ENCODE measurements at places on chromosomes 2 and 18.

- DNase-seq: no peak
Measured at GRCh38 chr2:86768189-86768949, 22.3 kb downstream of the CD8A start.

- DNase-seq: no peak
Measured at GRCh38 chr2:48228345-48228684, 301.6 kb upstream of the STON1 start.

DNA sequence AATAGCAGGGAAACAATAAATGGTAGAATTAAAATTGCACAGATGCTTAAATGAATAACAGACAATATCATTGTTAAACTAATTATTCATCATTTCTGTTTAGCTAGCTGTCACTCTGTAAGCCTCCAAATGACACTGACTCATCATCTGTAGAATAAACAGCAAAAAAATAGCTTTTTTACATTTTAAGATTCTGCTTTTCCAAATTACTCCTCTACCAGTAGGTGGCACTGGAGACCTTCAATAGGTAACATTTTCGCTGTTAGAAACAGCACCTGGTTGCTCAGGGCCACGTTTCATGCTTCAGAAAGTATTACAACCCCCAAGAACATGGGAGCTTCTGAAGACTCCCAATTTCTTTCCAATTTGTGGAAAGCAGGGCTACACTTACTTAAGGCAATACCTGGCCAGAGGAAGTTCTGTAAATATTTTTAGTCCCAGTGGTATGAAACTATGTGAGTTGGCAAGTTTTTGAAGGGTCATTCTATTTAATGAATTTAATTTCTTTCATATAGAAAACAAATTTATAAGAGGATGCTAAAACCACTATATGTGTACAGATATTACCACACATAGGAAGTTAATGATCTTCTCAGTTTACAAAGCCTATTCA, 45.4 kb downstream of the TTN start:
- peak; percentile 70 for DNase-seq

DNA sequence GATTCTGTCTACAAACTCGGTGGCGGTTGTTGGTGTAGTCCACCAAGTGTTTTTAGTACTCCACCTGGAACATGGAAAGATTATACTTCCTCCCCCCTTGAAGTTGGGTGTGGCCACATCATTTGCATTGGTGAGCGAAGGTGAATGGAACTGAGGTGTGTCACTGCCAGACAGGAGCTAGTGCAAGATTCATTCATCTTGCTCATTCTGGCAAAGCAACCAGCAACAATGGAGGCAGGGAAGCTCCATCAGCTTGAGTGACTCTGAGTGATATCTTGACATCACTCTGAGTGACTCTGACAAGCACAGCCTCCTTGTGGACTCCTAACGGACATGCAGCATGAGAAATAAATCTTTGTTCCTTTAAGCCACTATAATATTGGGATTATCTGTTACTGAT, 54.7 kb upstream of the SLC1A4 start:
- no peak for DNase-seq

DNA sequence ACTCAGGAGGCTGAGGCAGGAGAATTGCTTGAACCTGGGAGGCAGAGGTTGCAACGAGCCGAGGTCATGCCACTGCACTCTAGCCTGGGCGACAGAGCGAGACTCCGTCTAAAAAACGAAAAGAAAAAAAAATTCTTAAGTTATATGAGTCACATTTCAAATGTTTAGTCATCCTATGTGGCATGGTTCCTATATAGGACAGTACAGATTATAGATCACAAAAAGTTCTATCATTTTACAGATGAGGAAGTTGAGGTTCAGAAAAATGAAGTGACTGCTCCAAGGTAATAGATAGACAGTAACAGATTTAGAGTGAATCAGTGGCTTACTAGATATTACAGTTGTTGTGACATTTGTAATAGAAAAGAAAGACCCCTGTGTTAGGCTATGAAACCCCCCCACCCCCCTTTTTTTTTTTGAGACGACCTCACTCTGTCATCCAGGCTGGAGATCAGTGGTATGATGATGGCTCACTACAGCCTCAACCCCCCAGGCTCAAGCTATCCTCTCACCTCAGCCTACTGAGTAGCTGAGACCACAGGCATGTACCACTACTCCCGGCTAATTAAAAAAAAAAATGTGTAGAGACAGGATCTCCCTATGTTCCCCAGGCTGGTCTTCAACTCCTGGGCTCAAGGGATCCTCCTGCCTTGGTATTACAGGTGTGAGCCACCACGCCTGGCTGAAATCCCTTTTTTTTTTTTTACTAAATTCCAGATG, 22.7 kb downstream of the PTPN4 start:
- no peak for DNase-seq

DNA sequence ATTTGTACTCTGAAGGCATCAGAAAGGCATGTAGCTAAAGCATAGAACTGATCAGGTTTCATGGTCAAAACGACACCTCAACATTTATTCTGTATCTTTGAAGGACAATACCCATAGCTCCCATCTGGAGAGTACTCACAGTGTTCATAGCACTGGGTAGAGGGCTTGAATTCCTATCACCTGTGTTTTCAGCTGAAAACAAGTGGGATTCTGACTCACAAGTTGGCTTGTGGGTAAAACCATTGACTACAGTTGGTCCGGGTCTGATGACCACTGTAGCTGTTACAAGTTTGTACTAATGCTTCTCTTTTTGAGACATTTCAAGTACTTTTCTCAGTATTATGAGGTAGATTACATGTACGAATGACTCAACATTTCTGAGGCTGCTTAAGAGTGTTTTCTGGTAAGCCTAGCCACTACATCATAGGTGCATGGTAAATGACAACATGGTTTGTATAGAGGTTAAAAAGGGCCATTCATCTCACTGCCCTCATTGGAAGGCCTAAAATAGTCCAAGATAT, 68.6 kb upstream of the PELI1 start:
- DNase-seq: no peak

DNA sequence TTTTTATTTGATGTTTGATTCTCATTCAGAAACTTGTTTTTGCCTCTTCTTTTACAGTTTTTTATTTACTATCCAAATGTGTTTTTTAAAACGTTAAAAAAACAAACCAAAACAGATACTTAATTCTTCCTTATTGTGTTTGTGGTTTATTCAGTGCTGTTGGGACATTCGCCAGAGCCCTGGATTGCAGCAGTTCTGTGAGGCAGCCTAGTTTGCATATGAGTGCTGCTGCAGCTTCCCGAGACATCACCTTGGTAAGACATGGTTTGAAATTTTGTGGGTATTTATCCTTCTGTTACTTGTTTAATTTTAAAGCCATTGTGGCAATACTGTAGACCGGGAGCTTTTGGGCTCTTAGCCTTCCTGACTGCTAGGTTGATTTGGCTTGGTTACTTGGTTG, 91.2 kb downstream of the MTA3 start:
- no peak for DNase-seq

- no peak for DNase-seq
Measured at GRCh38 chr18:13614641-13615288, 111.6 kb downstream of the FAM210A start.

GRCh38 chr2:64485961-64486360, 32.0 kb downstream of the LGALSL start:
- DNase-seq: peak; percentile 71

DNA sequence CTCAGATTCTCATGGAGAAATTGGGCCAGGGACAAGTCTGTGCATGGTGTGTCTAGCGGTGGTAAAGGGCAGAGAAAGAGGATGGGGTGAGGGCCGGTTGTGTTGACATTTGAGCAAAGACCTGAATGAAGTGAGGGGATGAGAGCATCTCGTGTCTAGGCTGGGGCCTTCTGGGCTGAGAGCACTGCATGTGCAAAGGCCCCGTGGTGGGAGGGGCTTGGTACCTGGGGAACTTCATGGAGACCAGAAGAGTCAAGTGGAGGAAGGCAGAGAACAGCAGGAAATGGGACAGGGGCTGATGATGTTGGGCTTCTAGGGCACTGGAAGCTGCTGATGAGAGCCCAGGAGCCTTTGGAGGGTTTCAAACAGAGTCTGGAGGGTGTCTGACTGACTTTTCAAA, 76.8 kb downstream of the SH3BP4 start:
- no peak for DNase-seq

DNA sequence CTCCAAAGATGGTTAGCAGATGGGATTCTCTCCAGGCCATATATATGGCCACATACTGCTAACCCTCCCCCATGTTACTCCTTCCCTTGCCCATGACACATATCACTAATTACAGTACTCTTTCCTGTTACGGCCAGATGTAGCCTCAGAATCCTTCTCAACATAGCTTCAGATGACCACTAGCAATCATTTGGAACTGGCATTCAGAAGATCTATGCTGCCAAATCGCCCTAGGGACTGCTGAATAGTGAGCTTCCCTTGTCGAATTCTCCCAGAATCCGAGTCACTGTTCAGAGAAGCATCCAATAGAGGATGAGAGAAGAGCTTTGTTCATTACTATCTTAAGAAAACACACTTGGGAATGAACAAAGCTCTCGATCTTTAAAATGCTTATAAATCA, 121.2 kb upstream of the TANK start:
- no peak for DNase-seq

- no peak for DNase-seq
Measured at GRCh38 chr2:207157731-207158130, 8.0 kb downstream of the KLF7 start.

DNA sequence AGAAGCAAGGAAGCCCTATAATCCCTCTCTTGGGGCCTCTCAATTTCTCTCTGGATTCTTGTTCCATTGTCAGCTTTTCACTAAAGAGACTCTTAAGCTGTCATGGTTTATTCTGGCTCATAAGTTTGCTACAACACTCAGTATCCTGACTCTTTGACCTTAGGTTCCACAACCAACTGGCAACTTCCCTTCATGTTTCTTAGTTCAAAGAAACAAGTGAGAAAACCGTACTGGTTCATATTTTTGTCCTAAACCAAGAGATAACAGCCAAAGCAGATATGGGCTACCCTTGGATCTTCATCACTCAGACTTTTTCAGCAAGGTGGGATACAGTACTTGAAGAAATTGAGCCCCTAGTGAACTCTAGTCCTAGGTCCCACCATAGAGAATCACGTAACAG, 109.9 kb upstream of the CRIM1 start:
- no peak for DNase-seq

DNA sequence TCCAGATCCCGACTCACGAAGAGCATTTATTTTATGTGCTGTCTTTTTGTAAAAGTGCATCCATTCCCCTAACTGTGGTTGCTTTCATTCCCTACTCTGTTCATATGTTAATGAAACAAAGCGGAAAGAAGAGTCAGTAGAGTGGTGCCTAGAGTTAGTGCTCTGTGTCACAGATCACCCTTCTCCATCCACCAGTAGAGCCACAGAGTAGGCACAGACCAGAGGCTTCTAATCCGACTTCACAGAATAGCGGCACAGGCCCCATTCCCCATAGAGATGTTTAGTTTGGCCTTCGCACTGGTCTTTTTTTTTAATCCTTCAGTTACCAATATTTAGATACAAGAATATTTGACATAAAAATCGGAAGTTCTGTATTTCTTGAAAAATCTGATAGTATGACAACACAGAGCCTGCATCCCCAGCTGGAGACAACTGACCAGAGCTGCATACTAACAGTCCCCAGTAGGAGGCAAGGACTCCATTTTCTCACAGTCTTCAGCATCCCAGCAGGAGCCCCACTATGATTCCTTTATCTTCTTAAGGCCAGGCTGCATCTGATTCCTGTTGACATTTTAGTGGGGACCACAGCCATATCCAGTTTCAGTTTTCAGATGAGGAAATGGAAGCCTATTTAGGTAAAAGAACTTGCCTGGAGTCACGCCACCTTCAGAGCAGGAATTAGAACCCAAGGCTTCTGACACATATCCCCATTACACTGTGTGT, 7.0 kb downstream of the G6PC2 start:
- DNase-seq: no peak

DNA sequence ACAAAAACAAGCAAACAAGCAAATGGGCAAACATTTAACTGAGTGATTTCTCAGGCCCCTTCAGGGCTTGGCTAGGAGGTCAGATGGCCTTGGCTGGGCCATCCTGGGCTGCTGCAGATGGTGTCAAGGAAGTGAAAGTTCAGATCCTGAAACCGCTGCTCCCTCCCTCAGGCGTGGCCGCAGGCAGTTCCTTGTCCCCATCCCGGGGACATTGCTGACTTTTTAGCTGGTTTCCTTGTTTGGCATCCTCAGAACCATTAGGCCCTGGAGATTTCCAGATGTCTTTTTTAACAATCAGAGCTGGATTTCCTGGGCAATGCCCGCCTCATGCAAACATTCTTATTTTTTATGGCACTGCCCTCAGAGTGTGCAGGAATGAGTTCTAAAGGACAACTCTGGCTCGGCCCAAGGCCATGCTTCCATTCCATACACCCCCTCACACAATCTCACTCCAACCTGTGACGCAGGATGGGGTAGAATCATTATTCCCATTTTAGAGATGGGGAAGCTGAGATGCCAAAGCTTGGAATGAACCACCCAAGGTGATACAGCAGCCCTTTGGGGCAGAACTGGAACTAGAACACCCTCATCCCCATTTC, 86.1 kb upstream of the ZCCHC2 start:
- DNase-seq: no peak

GRCh38 chr2:31347750-31348149, 66.8 kb downstream of the XDH start:
- DNase-seq: no peak

DNA sequence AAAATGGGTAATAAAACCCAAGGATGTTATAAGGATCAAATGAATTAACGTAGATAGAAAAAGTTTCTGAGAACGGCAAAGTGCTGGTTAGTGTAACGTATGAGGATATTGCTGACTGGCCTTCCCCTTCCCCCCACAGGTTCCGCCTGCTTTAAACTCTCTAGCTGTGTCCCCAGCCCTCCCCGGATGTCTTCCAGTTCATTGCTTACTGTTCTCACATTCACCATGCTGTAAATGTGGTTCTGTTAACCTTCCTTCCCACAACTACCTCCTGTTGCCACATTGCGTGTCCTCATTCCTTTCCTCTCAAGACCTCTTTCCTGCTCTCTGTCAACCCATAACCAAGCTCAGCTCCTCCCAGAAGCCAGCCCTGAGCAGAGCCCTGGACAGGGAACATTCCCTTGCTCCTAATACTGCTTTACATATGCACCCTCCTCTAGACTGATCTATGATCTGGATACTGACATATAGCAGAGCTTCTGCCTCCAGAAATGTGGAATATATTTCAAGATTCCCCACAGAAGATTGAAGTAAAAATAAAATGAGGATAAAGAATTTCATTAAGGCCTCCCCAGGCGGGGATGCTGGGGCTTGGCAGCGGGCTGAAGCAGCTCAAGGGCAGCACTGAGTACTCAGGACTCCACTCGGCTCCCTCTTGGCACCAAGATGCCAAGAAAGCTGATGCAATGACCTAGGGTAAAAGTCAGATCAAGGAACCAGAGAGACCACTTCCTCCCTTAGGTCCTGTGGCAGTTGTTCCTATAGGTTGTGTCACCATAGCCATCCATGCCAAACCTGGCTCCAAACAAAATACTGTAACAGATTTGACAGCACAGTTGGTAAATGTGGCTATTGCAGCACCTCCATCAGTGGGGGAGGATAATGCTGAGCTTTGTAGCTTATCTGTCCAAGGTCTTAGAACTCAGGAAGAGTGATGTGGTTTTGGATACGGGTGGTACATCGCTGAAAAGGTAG, 136.4 kb upstream of the PIK3C3 start:
- DNase-seq: no peak

DNA sequence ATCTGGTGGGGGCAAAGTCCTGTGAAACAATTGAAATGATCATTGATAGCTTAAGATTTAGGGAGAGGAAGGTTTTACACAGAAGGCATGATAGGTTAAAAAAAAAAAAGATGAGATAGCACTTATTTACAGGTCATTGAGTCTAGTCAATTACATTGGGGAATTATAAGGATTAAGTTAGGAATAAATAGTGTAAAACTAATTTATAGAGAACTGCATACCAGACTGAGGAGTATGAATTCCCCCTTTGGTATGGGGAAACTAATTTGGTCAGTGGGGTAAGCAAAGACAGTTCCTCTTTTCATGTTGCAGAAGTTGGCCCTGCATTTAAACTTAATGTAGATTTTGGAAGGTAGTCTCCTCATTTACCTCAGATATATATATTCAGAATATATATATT, 10.8 kb downstream of the GLS start:
- no peak for DNase-seq
